Activated T-cell treated with anti-CD3 and anti-CD28 coated beads, Interleukin-2, amount 50 U/mL, for 72 hours (primary cell): ENCODE measurements at places on chromosomes 16 and 17.

GRCh38 chr17:14205992-14206461 is 30.6 kb downstream of the CDRT15 start:
- DNase-seq, result peak; percentile 55

- no peak for DNase-seq
Measured at GRCh38 chr16:31268891-31269290, 9.1 kb downstream of the ITGAM start.

- no peak for DNase-seq
Measured at GRCh38 chr17:66021757-66022156, 170.2 kb downstream of the CEP112 start.

DNA sequence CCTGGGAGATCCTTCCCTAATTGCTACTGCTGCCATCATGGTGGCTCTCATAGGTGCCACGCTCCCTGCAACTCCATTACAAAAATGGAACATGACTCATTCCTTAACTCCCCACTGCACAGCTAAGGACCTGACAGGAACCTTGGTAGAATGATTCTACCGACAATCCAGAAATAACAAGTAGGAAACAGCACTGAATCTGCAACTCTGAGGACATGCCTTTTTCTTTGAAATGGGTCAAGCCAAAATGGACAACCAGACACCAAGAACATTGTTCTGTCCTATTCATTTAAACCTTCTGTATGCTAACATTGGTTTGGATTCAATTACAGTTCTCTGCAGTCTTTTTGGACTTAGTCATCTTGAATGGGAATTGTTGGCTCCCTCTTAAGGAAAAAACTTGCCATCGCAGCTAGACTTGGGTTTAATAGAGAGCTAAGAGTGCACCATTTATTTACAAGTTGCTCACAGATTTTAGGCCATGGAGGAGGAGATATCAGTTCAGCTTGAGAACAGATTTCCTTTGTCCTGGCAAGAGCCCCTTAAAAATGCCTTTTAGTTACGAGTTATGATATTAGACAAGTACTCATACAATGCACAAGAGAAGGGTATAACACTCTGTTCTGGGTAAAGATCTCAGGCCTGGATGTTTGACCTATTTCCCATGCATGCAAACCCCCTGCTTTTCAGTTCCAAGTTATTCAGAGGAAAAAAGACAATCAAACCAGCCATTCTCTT is 20.9 kb upstream of the NSRP1 start:
- no peak for DNase-seq

DNA sequence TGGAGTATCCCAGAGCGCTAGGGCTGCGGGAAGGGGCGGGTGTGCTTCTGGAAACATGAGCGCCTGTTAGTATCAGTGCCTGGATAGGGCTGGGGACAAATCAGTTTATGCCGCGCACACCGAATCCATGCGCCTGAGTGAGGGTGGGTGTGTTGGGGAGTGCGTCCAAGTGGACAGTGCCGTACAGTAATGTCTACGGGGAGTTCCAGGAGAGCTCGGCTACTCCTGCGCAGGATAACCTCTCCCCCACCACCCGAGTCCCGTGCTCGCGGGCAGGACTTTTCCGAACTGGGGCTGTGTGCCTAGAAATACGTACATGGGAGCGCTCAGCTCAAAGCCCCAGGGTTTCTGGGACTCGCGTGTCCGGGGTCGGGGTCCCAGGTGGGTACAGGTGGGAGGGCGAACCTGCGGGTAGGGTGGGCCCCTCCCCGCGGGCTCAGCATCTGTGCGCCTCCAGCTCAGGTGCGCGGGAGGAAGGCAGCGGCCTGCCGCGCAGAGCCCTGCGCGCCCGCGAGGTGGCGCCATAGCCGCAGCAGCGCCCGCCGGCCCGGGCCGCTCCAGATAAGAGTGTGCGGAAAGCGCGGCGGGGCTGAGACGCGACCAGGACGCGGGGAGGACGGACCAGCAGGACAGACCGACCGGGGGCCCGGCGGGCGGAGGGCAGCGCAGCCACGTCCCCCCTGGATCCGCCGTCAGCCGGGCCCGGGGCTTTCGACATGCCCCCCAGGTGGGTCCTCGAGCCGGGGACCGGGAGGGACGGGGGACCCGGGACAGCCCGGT is at the start of gene HIC1:
Gene HIC1, plus strand, starts transcription at position 592 of the 780 bp plus-strand sequence. CDS start 1,588 bp downstream, outside the sequence.
- DNase-seq, result peak; percentile 91

DNA sequence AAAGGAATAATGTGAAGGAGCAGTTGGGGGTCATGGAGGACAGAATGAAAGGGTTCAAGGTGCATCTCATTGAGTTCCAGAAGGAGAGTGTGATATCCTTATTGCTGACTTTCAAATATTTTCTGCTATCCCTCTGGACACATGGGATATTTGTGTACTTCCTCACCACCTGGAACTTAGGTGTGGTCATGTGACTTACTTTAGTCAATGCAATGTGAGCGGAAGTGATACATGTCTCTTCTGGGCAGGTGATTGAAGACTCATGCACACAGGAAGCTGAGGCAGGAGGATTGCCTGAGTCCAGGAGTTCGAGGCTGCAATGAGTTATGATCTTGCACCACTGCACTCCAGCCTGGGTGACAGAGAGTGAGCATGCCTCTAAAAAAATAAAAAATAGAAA is 36.7 kb upstream of the TANC2 start:
- no peak for DNase-seq

- no peak for DNase-seq
Measured at GRCh38 chr17:65393514-65393913, 167.9 kb downstream of the AXIN2 start.

- DNase-seq, result no peak
Measured at GRCh38 chr17:327296-327695, 25.3 kb downstream of the RPH3AL start.

DNA sequence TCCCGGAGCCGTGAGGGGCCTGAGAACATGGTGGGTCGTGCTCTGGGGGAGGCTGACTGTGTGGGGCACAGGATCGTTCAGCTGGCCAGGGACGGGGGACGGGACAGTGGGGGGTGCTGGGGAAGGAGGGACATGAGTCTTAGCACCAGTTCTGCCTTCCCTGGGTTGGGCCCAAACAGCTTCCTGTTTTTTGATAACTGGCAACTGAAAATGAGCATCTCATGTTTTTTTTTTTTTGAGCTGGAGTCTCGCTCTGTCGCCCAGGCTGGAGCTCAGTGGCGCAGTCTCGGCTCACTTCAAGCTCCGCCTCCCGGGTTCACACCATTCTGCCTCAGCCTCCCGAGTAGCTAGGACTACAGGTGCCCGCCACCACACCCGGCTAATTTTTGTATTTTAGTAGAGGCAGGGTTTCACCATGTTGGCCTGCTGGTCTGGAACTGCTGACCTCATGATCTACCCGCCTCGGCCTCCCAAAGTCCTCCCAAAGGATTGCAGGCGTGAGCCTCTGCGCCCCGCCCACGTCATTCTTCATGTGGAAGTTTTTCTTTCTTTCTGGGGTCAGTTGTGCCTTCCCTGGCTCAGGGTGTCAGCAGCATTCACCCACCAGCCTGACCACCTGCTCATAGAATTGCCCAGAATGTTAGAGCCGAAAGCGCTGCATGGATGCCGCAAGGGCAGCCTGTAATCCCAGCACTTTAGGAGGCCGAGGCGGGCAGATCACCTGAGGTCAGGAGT is 6.4 kb downstream of the ASPSCR1 start:
- no peak for DNase-seq

- DNase-seq, result no peak
Measured at GRCh38 chr16:29678691-29679267, at the start of gene QPRT. TSS of gene QPRT (plus strand) at chr16:29679180. CDS start at chr16:29679198, 18 bp downstream.

DNA sequence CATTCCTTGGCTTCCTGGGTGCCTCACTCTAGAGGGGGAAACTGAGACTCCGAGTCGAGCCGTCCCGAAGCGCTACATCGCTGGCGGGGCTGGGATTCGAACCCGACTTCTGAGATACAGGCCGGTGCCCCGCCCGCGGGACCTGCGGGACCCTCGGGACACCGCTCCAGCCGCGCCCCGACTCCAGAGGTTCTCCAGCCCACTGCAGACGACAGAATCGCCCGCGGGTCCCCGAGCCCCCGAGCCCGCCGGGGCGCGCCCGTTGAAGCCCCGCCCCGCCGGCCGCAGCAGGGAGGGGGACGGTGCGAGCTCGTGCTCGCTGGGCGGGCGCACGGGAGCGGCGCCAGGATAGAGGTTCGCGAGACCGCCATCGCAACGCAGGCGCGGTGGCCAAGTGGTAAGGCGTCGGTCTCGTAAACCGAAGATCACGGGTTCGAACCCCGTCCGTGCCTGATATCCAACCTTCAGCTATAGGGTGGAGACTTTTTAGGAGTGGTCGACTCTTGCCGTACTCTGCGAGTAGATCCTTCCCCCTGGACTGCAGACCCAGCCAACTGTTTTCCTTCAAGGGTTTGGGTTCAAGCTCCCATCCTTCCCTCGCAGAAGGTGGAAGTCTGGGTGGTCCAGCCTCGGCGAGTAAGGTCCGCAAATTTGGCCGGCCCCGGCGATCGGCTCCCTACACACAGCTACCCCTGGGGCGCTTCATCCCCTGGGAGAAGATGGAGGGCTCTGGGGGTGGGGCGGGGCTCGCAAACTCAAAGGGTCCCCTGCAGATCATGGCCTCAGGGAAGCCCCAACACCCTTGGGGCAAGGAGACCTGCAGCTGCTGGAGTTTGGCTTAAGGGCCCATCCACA is 214.6 kb downstream of the MRTFB start:
- peak; percentile 96 for DNase-seq

- DNase-seq, result peak; percentile 26
Measured at GRCh38 chr17:42246515-42246914, 29.7 kb downstream of the STAT5B start.

GRCh38 chr17:15472891-15473290 is 5.5 kb upstream of the CDRT4 start:
- no peak for DNase-seq

- no peak for DNase-seq
Measured at GRCh38 chr16:4233431-4233830, 8.4 kb downstream of the SRL start.

DNA sequence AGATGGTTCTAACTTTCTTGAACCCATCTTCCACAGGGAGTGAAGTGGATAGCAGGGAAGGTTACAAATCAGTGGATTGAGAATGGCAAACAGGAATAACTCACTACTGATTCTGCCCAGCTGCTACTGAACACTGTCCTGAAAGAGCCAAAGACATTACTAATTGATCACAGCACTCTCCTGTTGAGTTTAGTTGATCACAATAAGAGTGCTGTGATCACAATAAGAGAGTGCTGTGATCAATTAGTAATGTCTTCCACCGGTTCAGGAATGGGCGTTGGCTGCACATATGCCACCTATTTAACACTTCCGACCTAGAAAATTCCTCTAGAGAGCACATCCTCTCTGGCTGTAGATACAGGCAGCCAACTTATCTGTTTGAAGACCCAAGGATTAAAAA is 11.4 kb downstream of the CFAP97D1 start:
- no peak for DNase-seq

DNA sequence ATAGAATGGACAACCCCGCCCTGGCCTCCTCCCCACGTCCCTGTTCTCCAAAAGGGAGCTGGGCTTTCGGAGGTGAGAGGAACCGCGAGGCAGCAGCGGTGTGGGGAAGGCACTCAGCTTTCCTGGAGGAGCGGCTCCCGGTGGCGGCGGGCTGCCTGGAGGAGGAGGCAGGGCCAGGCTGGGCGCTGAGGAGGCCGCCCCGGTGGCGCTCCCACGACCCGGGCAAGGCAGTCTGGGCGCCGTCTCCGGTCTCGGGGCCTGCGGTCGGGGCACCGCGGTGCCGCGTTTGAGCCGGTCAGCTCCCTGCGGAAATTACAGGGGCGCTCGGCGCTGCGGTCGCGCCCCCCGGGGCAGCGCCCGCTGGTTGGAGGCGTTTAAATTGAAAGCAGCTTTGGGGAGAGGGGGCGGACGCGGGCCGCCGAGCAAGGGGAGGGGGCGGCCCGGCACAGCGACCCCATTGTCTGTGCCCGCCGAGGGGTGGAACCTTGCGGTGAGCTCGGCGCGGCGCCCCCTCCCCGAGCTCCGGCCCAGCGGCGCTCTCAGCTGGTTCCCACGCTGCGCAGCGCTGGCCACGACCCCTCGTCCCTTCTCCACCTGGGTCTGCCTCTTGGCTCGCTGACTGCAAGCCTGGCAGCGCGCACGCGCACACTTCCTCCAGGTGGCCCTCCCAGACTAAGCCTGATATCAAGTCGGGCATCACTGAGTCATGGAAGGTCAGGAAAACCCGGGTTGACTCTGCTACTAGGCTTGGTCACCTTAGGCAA is 58.7 kb upstream of the DLX4 start:
- DNase-seq, result peak; percentile 23

GRCh38 chr16:15636392-15636873 is 6.5 kb downstream of the MARF1 start:
- DNase-seq, result peak; percentile 22

DNA sequence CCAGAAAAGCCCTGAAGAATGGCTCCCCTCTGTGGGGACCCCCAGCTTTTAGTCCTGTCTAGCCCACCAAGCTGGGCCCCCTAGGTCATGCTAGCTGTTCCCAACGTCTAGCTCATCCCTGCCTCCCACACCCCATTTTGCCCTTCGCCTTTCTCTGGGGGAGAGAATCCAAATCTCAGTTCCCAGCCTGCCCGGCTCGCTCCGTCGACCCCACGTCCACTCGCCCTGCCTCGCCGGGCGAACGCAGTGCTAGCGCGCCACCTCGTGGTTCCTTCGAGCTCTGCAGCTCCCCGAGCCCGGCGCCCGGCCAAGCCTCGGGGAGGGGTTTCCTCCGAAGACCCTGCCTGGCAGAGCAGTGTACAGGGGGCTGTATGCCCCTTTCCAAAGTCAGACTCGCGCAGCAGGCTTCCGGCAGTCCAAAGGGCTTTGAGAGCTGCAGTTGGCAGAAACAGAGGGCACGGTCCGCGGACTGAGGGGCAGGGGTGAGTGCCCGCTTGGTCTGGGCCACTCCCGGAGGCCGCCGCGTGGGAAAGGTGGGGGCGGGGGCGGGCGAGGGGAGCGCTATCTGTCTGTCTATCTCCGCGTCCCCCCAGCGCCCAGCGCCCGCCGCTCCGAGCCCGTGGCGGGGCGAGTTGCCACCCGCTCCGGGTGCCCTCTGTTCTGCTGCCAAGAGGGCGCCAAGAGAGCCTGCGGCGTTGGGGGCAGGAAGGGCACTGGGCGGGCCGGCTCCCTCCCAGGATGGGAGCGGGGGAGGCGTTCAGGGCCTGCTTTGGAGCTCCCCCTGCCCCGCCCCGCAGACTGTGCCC is 1.7 kb upstream of the DLX3 start:
- DNase-seq, result peak; percentile 76

DNA sequence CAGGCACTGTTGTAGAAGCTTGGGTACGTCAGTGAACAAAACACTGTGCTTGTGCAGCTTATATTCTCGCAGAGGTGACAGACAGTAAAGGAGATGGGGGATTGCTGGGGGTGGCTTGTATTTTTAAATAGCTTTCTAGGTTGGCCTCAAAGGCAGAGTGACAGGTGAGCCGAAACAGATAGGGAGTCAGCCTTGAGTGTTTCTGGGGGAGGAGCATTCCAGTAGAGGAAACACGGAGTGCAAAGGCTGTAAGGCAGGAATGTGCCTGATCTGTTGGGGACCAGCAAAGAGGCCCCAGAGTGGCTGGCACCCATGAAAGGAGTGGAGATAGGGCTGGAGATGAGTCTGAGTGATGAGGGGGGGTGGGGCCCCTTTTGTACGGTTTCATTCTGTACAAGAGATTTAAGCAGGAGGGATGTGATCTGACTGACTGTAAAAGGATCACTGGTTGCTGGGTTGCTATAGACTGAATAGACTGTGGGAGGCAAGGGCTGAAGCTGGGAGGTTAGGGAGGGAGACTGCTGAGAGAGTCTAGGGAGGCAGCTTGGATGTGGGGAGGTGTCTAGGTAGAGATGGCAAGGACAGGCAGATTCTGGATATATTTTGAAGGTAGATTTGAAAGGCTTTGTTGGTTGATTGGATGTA is 15.2 kb downstream of the NUP93 start:
- DNase-seq, result no peak

GRCh38 chr16:65120831-65121721 is 787 bp downstream of the CDH11 start:
- DNase-seq, result no peak
